Immature natural killer cell (primary cell): ENCODE measurements at places on chromosomes 1 and 21.

DNA sequence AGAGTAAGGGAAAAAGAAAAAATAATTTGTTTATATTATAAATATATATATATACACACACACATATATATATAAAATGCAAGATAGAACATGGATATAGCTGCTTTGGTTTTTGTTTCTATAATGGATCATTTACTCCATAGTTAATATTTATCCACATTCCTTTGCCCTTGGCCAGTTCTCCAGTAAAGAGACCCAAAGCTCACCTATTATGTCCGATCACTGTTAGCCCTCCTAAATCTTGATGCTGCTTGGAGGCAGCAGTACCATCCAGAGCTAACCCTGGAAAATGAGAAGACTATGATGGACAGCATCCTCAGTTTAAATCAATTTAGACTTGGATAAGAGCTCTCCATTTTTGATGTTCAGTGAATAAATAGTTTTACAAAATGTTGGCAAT lies 407.7 kb downstream of the PLPP3 start:
- DNase-seq, result no peak

DNA sequence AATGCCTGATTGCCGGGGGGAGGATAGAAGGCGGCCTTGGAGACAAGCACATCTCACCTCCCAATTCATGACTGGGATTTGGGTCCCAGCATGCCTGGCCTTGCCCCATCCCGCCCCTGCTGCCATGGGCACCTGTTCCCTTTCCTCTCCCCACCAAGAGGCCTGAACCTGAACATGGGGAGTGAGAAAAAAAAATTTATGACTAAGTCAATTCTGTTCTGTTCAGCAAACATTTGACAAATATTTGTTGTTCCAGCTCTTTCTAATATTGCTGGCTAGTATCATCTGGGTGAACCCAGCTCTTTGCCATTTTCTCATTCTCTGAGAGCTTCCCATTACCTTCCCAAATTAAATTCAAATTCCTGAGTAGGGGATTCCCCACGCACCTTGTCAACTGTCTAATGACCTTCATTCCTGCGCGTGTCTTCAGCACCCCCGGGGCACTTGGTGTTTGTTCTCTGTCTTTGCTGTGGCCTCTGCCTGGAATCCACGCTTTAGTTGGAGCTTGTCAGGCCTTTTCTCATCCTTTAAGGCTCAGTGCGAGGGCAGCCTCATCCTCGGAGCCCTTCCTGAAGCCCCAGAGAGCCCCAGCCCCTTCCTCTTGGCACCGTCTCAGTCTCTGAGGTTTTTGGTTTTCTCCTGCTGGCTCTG lies 42.8 kb downstream of the ARHGEF10L start:
- DNase-seq, result no peak

DNA sequence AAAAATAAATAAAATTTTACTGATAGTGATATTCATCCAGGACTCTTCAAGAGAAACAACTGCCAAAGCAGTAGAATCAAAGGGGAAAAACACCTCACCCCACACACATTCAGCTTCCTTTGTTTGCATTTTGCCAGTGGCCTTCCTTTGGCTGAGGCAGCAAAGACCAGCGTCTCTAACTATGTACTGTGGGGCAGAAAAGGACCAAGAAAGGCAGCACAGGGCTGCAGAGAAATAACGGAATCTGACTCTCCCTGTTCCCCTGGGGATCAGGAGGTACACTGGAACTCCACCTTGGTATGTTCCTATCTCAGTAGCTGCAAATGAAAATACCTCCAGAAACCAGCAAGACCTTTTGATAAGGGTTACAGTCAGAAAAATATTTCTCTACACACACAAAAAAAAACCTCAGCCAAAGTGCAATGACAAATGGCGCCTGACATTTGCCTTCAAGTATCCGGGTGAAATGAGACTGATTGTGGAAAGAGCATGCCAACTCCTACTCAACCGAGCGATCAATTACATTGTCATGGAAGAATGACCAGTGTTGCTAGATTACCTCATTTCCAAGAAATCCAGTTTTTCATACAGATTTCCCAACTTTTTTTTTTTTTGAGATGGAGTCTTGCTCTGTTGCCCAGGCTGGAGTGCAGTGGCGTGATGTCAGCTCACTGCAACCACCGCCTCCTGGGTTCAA lies 50.9 kb downstream of the TARBP1 start:
- no peak for DNase-seq

- DNase-seq, result peak; percentile 22
Observed at GRCh38 chr1:107964336-107965109, 457 bp downstream of the VAV3 start.

DNA sequence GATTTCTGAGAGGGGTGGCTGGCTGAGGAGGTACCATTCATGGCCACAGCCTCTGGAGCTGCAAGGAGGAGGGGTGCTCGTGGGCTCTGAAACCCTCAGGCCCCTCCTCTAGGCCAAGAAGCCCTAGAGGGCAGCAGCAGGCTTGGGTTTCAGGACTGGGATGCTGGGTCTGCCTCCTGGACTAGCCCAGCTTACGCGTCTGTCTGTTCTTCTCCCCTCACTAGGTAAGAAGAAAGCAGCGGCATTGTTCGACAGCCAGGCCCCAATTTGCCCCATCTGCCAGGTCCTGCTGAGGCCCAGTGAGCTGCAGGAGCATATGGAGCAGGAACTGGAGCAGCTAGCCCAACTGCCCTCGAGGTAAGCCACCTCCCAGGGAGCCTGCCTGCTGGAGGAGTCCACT lies 60.3 kb downstream of the TMEM53 start:
- DNase-seq, result no peak

DNA sequence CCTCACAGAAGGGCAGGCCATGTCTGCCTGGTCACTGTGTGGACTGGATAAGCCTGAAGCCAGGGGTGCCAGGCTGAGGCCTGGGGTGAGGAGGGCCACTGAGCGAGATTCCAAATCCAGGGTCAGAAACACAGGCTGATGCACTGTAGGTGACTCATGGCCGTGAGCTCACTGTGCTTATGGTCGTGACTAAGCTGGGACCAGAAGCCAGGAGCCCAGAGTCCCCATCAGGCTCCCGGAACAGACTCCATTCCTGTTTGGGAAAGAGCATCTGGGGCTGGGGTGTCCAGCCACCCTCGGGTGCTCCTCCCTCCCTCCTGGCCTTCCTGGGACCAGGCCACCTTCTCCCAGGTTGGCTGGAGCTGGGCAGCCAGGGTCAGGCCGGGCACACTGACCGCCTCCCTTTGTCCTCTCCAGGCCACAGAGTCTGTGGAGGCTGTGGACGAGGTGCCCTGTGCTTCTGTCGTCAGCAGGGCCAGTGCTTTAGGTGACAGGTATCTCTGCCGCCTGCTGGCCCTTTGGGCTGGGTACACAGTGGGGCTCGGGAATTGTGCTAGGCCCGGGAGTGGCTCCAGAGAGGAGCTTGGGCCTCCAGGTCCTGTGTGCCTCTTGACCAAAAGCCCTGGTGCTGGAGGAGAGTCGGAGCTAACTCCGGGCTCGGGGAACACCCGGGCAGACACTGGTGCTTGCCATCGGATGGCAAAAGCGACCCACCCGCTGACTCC lies 36.7 kb downstream of the AJAP1 start:
- no peak for DNase-seq

DNA sequence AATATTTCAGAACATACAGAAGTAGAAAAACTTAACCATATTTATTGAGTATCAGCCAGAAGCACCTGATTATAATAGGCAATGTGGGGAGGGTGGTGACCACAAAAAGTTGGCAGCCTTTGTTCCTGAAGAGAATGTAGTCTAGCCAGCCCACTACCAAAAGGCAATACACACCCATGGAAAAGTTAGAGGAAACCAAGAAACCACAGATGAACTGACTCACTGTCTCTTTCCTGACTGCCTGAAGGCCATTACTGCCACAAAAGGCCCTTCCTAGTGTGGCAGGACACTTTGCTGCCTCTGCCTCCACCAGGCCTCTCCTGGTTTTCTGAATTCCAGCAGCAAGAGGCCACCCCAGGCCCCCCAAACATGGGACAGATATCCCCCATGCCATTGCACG lies 14.6 kb upstream of the PROX1 start:
- DNase-seq, result no peak

- DNase-seq, result no peak
Observed at GRCh38 chr1:99645203-99645602, 710 bp upstream of the PALMD start.

- no peak for DNase-seq
Observed at GRCh38 chr1:176096015-176096414, 111.1 kb downstream of the COP1 start.
